Fibroblast of mammary gland (primary cell): ENCODE measurements at places on chromosomes 13 and 19.

GRCh38 chr19:19402656-19403372 is 2.7 kb upstream of the GATAD2A start:
- peak; percentile 35 for DNase-seq

DNA sequence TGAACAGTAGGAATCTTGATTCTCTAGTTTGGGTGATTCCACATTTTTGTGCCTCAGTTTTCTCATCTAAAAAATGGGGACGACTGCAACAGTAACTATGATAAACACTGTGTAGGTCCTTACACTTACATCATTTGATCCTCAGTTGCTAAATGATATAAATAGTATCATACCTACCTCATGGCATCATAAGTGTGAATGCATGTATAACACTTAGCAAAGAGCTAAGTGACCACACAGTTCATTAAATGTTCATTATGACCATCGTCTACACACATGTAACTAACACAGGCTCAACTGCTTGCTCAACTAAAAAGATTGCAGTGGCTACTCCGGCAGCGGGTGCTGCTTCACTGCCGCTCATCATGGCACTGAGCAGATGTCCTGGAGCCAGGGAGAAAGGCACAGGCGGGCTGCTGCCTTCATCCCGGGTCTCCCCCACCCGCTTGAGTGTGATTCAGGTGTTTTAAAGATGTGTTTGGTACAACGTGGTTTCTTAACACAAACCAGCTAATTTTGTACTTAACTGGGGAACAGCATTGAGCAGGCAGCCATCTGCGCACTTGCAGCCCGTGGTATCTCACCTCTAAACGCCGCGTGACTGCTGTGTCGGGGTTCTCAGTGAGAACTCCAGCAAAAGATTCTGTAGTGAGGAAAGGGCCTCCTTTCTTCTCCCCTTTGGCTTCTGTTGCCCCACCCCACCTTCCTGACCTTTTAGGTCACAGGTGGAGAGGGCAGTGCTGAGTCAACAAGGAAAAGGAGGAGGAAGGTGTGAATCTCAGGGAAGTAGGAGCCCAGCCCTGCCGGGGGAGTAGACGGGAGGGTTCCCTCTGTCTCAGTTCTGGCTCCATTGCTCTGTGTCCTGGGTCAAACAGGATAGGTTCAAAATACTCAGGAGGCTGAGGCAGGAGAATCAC is 11.7 kb upstream of the ACTN4 start:
- DNase-seq, result no peak

DNA sequence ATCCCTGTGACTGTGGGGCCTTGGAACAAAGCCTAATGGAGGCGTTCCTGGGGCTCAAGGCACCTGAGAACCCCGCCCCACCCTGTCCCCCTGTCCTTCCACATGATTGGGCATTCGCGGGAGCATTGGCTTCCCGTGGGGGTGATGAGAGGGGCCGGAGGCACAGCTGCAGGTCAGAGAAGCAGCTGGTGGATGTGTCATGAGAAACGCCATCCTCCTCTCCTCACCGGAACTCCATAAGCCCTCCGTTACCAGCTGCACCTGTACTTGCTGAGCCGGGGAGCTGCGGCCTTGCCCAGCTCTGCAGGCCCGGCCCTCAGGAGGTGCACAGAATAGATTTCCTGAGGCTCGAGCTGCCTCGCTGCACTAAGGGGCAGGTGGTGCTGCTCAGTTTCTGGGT is 42.0 kb downstream of the CAPN12 start:
- DNase-seq, result no peak

GRCh38 chr19:55113570-55114039 is 3.8 kb downstream of the PPP1R12C start:
- DNase-seq, result peak; percentile 93

GRCh38 chr13:39149896-39150295 is 111.6 kb downstream of the NHLRC3 start:
- DNase-seq, result no peak

DNA sequence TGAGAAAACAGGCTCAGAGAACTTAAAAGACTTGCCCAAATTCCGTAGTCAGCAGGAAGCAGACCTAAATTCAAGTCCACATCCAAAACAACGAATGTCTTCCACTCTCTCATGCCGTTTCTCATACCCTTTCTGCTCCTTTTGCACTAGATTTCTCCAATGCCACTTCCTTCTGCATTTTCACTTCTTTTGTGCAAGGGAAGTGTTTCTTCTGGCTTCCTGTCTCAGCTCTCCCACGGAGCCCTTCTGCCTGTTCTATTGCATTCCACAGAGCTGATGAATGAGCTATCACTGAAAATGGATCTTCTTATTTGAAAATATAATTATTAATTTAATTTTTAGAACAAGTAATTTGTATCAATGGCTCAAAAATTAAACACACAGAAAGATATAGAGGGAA is 56.1 kb upstream of the STK24 start:
- no peak for DNase-seq

DNA sequence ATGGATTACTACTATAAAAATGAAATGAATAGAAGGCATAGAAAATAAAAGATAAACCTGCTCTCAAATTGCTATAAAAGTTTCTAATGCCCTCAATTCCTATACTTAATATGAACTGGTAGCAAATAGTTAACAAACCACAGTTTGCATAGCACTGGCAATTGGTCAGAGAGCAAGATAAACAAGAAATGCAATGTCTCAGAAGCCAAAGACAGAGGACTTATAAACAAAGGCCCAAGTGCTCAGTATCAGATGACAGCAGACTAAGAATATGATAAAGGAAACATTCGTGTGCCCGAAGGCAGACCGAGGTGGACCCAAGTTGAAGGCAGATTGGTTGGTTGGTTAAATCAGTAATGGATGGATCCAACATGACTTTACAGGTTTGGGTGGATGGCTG is 50.6 kb downstream of the IPO5 start:
- peak; percentile 43 for DNase-seq

DNA sequence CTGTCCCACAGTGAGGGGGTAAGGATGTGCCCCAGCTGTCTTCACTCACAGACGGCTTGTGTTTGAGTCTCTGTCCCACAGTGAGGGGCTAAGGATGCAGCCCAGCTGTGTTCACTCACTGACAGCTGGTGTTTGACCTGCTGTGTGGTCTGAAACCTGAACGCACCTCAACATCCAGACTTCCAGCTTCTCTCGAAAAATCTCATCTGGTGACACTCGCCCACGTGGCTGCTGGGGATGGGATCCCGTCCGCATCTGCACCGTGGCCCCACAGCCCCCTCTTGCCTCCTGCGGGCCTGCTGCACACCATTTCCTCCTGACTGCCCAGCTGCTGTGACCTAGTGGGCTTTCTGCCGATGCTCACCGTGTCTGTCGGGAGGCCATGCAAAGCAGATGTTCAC is 27.3 kb downstream of the CHAF1A start:
- no peak for DNase-seq

- no peak for DNase-seq
These were observed 55.2 kb downstream of the ERCC5 start for GRCh38 chr13:102901056-102901455.

DNA sequence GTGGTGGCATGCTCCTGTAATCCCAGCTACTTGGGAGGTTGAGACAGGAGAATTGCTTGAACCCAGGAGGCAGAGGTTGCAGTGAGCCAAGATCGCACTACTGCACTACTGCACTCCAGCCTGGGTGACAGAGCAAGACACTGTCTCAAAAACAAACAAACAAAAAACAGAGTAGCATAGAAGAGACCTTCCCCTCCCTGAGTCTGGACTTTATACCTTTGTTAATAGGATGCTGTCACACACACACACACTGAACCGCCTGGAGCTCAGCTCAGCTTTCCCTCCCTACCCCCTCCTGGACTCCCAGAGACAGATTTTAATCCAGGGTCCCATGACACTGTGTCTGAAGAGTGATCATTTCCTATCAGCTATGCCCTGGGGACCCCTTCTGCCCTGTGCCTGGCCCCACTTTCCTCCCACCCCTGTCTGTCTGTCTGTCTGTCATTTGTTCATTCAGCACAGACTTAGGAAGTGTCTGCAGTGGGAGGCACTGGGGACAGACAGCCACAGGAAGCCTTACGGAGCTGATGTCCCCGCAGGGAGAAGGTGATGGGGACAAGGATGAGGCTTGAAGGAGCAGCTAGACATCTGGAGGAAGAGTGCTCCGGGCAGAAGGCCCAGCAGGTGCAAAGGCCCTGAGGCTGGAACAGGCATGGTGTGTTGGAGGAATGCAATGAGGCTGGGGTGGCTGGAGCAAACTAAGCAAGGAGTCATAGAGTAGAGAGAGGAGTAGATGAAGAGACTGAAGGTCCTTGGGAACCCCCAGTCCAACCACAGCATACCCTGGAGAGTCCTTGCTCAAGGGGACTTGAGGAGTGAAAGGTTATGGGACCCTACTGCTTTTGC is 4.9 kb downstream of the CERS4 start:
- no peak for DNase-seq

DNA sequence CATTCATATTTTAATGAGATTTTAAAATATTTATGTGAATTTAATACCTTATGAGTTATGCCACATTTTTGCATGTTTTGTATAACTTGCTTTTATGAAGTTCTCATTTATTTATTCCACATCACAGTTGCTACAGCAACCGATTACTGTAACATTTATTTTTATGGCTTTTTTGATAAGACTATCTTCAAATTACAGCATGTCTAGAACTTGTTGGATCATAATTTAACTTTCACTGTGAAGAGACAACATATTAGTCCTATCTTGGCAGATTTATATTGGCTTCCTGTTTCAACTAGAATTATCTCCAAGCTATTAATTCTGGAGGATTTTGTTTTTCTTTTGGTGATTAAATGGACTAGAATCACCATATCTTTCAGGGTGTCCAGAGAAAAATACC is 793.7 kb upstream of the SLITRK5 start:
- DNase-seq, result no peak

- peak; percentile 77 for DNase-seq
These were observed 572 bp downstream of the UCHL3 start for GRCh38 chr13:75550159-75550567.

GRCh38 chr19:51002542-51003311 is 1.3 kb upstream of the KLK8 start:
- DNase-seq, result peak; percentile 47

DNA sequence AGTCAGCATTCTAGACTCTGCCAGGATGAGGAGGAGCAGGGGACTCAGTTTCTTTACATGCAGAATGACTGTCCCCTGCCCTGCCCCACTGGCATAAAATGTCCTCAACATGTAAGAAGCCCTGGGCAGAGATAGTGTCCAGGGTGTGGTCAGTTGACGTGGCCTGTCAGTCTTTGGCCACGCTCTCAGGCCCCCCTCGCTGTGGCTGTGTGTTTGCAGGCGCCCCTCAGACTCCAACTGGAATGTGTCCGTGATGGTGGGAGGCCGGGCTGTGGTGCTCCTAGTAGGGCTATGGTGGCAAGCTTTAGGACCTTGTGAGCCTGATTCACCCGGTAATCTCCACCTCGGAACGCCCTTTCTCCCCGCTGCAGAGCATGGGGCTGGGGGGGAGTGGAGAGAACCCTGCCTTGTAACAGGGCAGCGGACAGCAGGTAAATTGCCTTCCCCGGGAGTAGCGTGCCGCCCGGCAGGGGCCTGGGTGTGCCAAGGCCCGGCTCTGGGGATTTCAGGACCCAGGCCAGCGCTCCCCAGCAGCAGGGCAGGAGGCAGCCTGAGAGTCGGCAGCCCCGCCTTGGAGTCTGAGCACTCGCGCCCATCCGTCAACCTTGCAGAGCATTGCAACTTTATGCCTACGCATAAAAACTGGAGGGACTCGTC is 62.3 kb downstream of the CHST8 start:
- peak; percentile 7 for DNase-seq

- no peak for DNase-seq
These were observed 282.6 kb downstream of the DCLK1 start for GRCh38 chr13:35848336-35849255.

- peak; percentile 40 for DNase-seq
These were observed 713 bp downstream of the KRI1 start for GRCh38 chr19:10565028-10565566.
